ENCODE measurements at places on chromosomes 16 and 17. TPM values are rescaled to one million over a fixed set of nuclear protein-coding genes. Genes with fewer than 3 reads are reported as not detected.

- no peak for DNase-seq
These were observed 29.8 kb upstream of the SPPL2C start for GRCh38 chr17:45814622-45815606.

DNA sequence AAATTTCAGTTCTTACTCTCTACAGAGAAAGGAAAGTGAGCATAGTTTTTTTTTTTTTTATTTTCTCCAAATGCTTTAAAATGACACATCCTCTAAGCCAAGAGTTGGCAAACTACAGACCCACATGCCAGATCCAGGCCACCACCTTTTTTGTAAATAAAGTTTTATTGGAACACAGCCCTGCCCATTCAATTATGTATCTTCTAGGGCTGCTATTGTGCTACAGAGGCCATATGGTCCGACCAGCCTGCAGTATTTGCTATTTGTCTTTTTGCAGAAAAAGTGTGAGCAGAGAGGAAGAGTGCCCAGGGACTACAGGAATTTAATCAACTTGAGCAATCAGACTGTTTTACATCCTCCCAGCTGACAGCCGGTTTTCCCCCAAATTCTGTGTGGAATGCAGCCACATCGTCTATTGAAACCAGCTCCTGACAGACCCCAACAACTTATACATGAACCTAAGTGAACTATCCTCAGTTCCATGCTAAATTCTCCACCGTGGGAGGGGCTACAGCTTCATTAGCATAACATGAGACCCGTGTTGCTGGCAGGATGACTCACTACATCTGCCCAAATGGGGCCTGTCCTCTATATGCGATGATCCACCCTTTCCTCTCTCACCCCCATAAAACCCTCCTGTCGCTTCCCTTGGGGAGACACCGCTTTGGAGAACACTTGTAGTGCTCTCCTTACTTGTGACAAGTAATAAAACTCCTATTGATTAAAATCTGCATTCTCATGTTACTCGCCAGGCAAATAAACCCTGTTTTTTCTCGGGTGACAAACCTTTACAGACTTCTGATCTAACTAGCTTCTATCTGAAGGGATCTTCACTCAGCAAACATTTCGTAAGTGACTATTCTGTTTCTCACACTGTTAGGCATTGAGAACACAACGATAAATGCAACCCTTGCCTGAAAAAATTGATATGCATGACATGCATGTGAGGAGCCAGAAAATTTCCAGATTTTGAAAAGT lies 149.4 kb upstream of the HS3ST3A1 start:
- DNase-seq: peak; percentile 13

DNA sequence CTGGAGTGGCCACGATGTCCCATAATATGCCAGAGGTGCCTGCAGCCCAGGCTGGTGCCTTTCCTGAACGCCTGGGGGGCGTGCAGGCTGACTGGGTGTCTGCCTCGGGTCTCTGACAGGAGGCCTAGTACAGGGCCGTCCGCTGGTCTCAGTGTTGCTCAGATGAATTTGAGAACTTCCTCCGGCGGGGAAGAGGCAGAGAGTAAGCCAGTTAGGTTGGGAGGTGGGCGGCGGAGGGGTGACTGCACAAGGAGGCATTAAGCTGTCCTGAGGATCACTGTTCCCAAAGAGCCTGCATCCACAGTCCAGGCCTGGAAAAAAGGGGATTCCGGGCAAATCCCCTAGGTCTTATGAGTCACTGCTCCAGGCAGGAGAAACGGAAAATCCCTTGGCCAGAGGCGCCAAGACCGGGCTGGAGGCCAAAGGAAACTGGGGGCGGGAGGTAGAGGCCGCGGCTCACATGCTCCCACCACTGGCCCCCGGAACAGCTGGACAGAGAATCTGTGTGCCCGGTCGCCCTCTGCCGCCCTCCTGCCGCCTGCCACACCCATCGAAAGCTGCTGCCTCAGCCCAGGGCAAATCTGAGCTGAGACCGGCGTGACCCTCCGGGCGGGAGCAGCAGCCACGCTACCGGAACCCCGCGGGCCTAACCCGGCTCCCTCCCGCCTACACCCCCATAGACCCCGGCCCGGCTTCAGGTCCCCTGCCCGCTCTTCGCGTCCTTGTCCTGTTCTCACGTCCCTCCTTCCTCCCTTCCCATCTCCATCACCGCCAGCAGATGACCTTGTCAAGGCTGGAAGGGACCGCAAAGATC lies 1.2 kb downstream of the TRIM47 start:
- peak; percentile 84 for DNase-seq

- no peak for DNase-seq
These were observed 1.4 kb upstream of the SOCS3 start for GRCh38 chr17:78361225-78361701.

CCL13 gene
- not detected for total RNA-seq

KRT33B gene
- total RNA-seq: not detected

LRRC45 gene
- 46.5 TPM for total RNA-seq

IGFALS gene
- not detected for total RNA-seq

Measured in H7 (cell line).